ENCODE measurements at places on chromosomes 11 and 22.

DNA sequence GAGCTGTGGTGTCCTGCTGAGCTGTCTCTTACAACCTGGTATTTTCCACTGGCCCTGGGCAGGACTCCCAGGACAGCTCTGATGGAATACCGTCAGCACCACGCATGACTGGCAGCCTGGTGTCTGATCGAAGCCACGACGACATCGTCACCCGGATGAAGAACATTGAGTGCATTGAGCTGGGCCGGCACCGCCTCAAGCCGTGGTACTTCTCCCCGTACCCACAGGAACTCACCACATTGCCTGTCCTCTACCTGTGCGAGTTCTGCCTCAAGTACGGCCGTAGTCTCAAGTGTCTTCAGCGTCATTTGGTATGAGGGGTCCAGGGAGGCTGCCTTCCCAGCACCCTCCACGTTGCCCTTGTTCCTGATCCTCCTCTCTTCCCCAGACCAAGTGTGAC lies 2.4 kb downstream of the KAT5 start:
- DNase-seq, result no peak

- no peak for DNase-seq
Observed at GRCh38 chr22:19383292-19383691, 48.2 kb downstream of the HIRA start.

GRCh38 chr11:57354699-57355098 lies 16.5 kb downstream of the P2RX3 start:
- no peak for DNase-seq

- no peak for DNase-seq
Observed at GRCh38 chr22:36732609-36733008, 29.1 kb upstream of the CACNG2 start.

GRCh38 chr11:74838188-74838587 lies 89.5 kb downstream of the RNF169 start:
- no peak for DNase-seq

DNA sequence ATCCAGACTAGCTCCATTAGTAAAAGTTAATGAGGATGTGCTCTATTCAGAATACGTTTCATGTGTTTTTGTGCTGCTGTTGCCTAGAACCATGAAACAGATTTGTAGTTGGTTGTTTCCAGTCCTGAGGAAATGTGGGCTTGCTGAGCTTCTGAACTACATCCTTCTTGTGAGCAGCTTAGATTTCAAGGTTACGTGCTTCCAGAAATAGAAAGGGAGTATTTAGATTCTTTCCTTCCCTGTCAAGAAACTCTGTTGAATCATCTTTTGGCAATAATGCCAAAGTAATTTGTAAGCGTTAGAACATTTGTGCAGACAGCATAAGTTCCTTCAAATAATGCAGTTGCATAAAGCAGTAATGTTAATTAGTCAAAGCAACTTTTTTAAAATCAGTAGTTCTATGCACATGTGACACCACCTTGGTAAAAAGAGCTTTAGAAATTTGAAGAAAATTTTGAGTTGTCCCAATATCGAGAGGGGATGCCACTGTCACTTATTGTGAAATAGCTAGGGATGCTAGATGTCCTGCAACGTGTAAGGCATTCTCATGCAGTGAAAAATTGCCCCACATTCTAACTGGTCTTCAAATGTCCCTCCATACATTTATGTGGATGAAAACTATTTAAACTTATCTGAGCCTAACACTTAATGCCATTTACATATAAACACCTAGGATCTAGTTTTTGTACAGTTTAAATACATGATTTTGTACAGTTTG lies 169.6 kb downstream of the ETS1 start:
- no peak for DNase-seq

DNA sequence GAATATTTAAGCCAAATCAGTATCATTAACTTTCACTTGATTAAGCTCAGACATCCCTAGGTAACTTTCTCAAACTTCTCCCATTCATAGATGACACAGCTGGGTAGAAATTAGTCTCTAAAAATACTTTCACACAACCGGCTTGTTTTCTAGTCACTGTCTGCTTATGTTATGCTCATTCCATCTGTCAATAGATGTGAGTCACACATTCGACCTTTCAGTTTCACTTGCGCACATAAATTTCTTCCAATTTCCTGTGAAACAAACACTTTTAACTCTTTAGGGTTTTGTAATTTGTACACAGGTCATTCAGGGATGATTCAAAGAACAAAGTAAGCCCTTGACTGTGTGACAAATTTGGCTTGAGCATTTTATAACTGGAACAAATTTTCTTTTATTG lies 723.0 kb downstream of the KCNA4 start:
- peak; percentile 15 for DNase-seq

DNA sequence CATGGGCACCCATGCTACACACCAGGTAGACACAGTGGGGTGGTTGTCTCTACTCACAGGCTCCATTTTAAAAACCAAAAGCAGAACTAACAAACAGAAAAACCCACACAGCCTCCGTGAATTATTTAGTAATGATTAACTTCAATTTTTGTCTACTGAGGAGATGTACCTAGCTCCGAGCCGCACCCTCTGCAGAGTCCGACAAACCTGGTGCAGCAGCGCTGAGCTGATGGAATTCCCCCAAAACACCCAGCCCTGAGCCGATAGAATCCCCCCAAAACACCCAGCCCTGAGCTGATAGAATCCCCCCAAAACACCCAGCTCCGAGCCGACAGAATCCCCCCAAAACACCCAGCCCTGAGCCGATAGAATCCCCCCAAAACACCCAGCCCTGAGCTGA lies 927.0 kb downstream of the BRD1 start:
- DNase-seq, result no peak

DNA sequence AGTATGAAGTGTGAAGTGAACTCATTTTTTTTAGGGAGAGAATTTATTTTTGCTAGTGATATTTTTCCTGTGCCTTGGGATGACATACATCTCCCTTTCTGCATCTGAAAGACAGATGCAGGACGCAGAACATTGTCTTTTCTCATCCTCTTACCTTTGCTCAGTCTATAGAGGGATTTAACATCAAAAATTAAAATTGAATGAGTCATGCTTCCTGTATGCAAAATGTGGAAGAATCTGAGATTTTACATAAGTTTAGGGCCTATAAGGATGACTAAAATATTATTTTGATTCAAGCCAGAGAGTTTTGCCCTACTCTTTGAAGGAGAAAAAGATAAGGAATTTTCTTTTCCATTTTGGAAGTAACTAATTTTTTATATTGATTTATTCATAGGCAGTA lies 27.3 kb downstream of the XRCC6 start:
- no peak for DNase-seq

GRCh38 chr11:1543606-1544263 lies 28.3 kb downstream of the DUSP8 start:
- no peak for DNase-seq

DNA sequence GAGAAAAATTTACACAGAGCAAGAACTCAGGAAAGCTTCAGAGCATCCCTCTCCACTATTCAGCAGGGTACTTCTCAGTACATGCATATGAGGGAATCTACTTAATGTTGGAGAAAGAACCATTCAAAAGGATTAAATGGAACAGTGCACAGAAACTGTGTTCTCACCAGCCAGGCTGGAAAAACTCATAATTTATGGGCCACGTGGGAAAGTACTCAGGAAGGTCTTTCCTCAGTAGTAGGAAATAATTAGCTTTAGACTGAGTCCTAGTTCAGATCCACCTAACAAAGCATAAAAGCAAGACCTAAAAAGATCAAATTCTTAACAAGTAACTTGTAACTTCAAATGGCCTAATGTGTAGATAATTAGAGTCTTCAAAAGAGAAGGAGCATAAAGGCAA lies 134.0 kb downstream of the FAM76B start:
- no peak for DNase-seq

- DNase-seq, result peak; percentile 58
Observed at GRCh38 chr11:94504689-94505293, 7.5 kb upstream of the C11orf97 start.

DNA sequence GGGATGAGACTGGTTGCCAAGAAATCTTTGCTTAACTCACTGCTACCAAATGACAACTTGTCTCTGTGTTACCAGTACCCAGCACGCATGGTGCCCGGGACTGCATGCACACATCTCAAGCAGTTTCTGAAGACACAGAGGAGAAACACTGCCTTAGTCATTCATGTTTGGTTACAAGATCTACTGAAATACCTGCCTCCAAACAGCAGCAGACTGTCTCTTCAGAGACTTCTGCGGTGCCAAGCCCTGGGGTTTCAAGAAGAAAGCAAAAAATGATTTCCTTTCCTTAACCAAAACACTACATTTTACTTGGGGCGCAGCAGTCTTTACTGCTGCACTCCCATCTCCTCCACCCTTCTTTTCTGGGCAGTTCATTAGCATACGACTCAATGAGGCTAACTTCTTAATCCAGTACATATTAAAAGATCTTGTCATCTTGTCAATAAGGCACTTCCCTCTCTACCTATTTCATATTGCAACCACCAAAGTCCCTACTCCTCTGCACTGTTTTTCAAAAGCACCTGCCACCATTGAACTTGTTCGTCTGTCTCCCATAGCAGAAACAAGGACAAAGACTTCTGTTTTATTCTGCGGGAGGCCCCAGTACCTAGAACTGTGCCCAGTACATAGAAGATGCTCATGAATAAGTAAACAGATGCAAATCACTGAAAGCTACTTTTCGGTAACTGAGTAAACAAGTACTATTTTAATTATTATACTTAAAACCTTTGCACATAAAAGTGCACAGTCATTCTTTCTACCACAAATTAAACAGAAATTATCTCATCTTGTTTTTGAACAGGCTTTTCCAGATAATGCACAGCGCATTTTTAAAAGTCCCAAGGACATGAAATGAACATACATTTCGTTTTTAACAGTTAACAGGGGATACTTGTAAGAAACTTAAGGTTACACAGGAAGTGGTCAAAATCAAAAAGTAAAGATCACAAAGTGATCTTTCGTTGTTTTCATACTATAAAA lies 4.0 kb downstream of the NAP1L4 start:
- DNase-seq, result no peak

DNA sequence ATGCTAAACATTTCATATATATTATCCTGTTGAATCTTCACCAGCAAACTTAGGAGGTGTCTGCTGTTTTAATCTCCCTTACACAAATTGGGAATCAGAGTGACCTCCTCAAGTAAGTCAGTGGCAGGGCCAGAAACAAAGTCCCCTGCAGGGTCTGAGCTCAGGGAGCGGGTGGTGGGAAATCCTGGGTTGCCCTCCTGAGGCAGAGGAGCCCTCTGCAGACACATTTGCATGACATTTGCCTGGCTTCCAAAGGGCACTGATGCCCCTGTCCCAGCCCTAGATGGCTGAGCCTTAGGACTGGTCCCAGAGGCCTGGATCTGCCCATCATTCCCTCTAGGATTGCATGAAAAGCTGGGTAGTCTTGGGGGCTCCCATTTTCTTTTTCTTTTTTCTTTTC lies 2.1 kb upstream of the INPP5J start:
- no peak for DNase-seq

- no peak for DNase-seq
Observed at GRCh38 chr22:46654426-46654825, 34.2 kb downstream of the GRAMD4 start.

DNA sequence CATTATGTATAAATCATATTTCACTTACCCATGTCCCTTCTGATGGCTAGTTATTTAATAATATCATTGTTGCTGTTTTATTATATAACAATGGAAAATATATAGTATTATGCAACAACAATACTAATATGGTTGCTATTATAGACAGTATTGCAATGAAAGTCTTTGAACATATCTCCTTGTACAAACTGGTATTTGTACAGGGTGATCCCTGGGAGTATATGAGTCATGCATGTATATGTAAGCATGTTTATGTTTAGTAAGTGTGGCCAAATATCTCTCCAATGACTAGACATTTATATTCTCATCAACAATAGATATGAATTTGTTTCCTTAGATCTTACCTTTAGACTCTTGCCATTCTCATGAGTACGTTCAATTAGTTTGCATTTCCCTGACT lies 55.9 kb downstream of the KCNC1 start:
- no peak for DNase-seq

DNA sequence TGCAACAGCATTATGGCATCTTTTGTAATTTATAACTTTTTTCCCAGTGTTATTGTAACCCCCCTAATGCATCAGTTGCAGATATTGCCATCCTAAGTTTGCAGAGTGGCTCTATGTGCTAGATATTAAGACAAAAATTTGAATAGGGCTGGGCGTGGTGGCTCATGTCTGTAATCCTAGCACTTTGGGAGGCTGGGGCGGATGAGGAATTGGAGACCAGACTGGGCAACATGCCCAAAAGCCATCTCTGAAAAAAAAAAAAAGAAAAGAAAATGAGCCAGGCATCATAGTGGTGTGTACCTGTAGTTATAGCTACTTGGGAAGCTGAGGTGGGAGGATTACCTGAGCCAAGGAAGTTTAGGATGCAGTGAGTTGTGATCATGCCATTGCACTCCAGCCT lies 50.1 kb upstream of the MUC15 start:
- no peak for DNase-seq

DNA sequence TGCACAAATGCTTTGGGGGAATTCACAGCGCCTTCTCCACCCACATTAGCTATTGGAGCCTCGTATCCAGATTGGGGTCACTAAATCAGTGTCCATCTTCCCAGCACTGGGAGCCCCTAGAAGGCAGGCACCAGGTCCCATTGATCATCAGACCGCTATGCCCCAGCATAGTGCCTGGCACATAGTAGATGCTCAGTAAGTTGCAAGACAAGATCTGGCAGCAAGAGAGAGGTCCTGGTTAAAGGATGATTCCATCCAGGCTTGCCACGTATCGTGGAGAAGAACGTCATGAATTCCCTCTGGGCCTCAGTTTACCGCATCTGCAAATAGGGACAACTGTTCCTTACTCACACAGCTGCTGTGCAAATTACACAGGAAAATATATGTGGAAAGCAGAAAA lies 1.7 kb downstream of the TMEM184B start:
- DNase-seq, result no peak

All from SW 1271 (cell line).